ENCODE measurements at places on chromosomes 16 and 17. TPM values are rescaled to one million over a fixed set of nuclear protein-coding genes. Genes with fewer than 3 reads are reported as not detected.

Gene ZNF768
- total RNA-seq, result 14.7 TPM

Gene AGRP
- total RNA-seq, result not detected

Gene OTOA
- 1.4 TPM for total RNA-seq

Gene WFIKKN2
- total RNA-seq, result 1.9 TPM

Gene ULK2
- 35.2 TPM for total RNA-seq

Gene ERN2
- 5.8 TPM for total RNA-seq

Gene MFAP4
- total RNA-seq, result 171 TPM

Gene PLK1
- total RNA-seq, result 27.4 TPM

Gene CD79B
- not detected for total RNA-seq

Gene AOC3
- 89.1 TPM for total RNA-seq

Gene ATP2A3
- total RNA-seq, result 20.9 TPM

Gene KIF18B
- 1.4 TPM for total RNA-seq

Gene SHCBP1
- 35.6 TPM for total RNA-seq

Gene AOC2
- 1.4 TPM for total RNA-seq

Gene TBC1D3B
- total RNA-seq, result 2.9 TPM

Gene HES7
- total RNA-seq, result not detected

Gene GCSH
- 17.6 TPM for total RNA-seq

Gene CX3CL1
- total RNA-seq, result 1.2 TPM

Gene GCGR
- 2.9 TPM for total RNA-seq

Gene PMP22
- total RNA-seq, result 142 TPM

Gene IGFBP4
- total RNA-seq, result 55.4 TPM

Gene RNU2-1
- not detected for total RNA-seq

Gene ADAP2
- total RNA-seq, result 62.4 TPM

Gene CIITA
- total RNA-seq, result 11.1 TPM

Gene CACNG1
- total RNA-seq, result not detected

Gene KRT33B
- total RNA-seq, result not detected

Gene RAMP2
- 0.96 TPM for total RNA-seq

Gene HOXB9
- total RNA-seq, result 0.24 TPM

Gene ATXN1L
- 16.4 TPM for total RNA-seq

Gene GAST
- total RNA-seq, result not detected

Measured in umbilical cord (tissue), 2 donors.